G401 (cell line): ENCODE measurements at places on chromosomes 13 and 19.

DNA sequence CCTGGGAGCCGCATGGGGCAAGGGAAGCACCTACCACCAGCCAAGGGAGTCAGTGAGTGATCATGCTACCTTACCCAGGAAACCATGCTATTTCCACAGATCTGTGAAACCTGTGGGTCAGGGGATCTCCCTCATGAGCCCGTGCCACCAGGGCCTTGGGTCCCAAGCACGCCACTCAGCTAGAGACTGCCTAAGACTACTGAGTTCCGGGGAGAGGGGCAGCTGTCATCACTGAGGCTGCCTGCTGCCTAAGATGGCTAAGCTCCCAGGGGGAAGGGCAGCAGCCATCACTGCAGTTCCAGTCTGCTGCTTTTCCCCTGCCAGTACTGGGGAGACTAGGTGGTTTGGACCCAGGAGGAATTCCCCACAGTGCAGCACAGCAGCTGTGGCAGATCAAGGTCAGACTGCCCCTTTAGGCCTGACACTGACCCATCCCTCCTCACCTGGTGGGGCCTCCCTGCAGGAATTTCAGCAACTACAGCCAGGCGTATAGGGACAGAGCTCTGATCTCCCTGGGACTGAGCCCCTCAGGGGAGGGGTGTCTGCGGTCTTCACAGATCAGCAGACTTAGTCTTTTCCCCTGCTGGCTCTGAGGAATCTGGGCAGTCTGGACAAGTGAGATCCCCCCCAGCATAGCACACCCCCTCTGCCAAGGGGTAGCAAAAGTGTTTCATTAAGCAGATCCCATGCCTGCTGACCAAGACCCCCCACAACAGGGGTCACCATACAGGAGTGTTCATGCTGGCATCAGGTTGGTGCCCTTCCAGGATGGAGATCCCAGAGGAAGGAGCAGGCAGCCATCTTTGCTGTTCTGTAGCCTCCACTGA lies 26.9 kb downstream of the VSTM2B start:
- no peak for DNase-seq

DNA sequence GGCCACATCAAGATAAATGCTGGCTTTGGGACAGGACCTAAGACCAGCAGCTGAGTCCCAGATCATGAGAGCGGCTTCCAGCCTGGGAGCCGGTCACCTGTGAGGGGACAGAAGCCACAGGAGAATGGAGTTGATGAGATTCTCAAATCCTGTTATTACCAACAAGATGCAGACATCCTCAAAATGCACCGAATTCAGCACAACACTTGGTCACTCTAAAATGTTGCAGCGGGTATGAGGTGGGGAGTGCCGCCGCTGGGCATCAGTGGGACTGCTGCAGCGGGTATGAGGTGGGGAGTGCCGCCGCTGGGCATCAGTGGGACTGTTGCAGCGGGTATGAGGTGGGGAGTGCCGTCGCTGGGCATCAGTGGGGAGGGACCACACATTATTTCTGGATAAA lies 21.2 kb downstream of the RANBP3 start:
- no peak for DNase-seq

DNA sequence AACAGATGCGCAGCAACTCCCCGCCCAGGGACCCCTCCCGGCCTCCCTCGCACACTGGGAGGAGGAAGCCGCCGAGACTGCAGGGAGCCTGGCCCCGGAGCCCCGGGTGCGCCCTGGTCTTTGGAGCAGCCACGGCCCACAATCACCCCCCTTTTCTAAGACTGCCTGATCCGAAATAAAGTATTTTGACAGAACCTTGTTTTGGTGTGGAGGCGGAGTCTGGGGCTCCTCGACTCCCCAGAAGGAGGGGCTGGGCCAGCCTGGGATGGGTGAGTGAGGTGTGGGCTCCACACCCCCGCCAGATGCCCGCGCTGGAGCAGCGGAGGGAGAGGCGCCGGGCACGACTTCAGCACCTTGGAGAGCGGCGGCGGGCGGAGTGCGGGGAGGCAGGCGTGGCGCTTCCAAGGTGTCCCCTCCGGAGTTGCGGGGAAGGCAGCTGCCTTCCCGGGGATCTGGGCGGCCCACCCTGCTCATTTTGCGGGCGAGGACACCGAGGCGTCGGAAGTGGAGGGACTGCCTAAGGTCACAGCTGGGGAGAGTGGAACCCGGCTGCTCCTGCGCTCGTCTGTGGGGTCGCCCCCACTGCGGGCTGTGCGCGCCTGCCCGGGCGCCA lies 9.4 kb downstream of the SIRT6 start:
- DNase-seq = no peak

DNA sequence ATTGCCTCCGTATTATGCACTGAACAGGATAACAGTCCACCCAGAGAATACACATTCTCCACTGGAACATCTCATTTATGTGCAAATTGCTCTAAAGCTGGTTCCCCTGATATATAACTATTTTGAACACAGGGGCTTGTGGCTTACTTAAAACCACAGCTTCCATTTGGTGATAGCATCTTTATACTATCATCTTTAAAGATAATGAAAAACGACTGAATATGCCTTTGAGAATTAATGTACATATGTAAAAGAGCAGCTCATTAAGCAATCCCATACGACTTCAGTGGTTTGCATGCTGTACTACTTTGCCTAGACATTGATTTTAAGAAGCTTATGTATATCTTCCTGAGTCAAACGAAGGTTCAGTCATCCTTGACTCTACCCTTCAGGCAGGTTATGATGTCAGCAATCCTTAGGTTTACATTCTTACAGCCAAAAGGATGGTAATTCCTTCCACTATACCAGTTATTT lies 40.8 kb downstream of the BRD4 start:
- no peak for DNase-seq

GRCh38 chr19:53055117-53055516 lies 10.6 kb downstream of the ERVV-2 start:
- no peak for DNase-seq

DNA sequence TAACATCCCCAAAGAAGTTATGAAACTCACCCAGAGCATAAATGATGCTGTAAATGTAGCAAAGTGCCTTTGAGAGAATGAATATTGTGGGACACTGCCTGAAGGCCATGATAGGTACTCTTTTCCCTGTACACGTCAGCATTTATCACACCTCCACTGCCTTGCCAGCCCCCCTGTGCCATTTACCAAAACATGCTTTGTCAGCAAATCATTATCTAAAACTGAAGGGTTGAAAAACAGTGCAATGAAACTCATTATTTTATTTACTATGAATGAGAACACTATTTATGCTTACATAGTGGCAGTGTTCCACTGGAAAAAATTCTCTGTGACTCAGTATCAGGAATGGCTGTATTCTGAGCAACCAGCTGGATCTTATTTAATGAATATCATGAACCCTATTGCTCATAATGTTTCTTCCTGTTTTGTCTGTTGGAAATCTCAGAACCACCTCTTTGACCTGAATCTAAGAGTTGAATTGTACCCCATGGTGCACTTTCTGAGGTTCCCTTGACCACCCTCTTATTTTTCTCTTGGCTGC lies 564.1 kb downstream of the DCT start:
- DNase-seq = no peak

- DNase-seq = peak; percentile 97
Measured at GRCh38 chr19:40221858-40222619, 3.9 kb upstream of the TTC9B start.

GRCh38 chr19:39506944-39507714 lies 7.8 kb upstream of the SELENOV start:
- DNase-seq = peak; percentile 46

- no peak for DNase-seq
Measured at GRCh38 chr19:8721334-8721733, at the start of gene OR2Z1. TSS of gene OR2Z1 (plus strand) at chr19:8721634. CDS start at chr19:8731029, 9,395 bp downstream.

DNA sequence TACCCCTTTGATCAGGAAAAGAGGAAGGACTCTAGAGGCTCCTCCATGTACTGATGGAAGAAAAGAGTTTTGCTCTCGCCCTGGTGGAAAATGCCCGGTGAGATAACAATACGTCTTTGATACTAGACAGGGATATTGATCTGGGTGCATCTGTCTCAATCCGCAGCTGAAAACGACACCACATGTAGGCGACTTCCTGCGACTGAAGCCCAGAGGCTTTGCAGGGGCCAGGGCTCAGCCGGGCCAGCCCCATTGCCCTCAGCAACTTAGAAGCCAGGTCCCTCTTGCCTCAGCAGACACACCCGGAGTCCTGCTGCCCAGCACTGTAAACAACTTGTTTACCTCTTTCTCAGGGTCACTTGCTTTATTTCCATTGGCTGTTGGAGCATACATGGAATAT lies 409.4 kb downstream of the IRS2 start:
- DNase-seq = no peak

GRCh38 chr19:13505761-13506470 lies 363 bp downstream of the CACNA1A start:
- peak; percentile 36 for DNase-seq

GRCh38 chr19:46622118-46622446 lies 2.8 kb downstream of the PTGIR start:
- no peak for DNase-seq

DNA sequence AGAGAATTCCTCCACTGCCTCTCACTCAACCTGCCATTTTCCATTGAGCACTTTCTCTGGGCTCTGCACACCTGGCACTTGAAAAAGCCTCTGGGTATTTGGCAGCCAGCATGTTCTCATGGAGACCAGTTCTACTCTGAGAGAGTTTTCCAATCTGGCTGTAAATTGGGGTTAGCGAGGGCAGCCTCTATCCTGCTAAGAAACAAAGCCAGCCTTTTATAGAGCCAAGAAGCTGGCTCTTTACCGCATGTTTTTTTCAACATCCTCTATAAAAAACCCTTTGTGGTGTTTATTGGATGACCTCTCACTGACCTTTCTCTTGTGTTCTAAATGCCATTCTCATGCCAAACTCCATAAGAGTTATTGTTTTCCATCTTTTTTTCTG lies 52.6 kb upstream of the RCBTB2 start:
- DNase-seq = peak; percentile 59

DNA sequence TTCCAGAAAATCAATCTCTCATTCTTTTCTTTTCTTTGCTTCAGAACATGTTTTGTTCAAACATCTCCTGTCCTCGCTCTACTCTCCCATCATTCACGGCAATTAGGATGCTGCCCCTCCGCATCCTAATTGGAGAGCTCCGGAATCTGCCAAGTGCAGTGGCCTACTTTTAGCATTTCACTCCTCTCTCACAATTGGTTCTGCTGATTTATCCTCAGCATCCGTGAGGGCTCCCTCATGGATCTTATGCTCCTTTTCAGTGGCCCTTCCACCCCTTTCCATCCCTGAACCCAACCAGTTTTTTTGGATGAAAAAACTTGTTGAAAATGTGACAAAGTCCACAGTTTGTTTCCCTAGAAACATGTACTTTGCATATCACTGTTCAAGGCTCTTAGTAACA lies 22.4 kb downstream of the AMER2 start:
- DNase-seq = peak; percentile 44

GRCh38 chr19:55216461-55217198 lies 7.3 kb upstream of the PTPRH start:
- peak; percentile 97 for DNase-seq

DNA sequence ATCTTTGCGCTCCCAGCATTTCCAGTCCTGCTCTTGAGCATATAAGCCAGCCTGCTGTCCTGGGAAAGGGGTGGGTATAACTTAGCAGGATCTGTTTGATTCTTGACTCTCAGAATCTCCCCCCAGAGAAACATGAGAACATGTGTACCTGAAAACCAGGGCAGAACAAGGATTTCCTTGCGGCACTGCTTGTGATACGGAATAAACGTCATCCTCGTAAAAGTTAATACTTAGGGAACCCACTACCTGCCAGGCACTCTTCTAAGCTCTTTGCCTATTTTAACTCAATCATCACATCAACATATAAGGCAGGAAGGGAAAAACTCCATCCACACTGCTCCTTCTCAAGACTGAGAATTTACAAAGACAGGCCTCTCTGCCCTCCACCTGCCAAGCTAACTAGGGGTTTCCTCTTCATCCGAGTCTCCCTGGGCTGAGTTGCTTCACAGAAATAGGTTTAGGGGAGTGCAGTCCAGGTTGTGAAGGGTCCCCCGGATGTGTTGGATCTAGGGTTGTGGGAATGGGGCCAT lies 1.1 kb downstream of the ZNF653 start:
- DNase-seq = no peak

DNA sequence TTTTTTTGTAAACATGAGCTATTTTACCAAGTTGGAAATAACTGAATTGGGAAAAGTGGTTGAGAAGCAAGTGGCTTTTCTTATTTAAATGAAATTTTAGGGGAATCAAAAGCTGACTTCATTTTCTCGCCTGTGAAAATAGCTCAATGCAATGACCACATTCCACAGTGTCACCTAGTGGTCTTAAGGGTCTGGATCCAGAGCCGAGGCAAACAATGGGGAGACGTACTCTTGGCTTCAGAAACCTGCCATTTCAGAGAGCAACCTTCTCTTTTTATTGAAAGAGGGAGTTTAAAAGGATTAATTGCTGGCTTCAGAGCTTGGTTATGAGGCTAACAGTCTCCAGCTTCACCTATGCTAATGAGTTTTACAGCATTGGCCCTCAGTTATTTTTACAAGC lies 39.7 kb upstream of the RXFP2 start:
- no peak for DNase-seq

DNA sequence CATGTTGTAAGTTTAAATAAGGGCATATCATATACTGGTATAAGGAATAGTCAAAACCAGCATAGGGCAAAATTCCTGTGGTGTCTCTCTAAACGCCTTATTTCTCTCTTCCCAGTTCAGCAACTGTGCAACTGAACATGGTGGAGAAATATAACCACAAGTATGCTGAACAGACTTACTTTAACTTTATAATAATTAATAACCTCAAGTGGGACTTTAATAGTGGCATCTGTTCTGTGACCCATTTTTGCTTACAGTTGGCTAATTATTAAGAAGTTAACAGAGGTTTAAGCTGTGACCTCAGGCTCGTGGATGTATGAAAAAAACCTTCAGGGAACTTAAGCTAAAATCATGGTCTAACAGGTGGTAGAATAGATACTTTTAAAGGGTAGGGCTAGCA lies 54.3 kb downstream of the MICU2 start:
- DNase-seq = no peak

DNA sequence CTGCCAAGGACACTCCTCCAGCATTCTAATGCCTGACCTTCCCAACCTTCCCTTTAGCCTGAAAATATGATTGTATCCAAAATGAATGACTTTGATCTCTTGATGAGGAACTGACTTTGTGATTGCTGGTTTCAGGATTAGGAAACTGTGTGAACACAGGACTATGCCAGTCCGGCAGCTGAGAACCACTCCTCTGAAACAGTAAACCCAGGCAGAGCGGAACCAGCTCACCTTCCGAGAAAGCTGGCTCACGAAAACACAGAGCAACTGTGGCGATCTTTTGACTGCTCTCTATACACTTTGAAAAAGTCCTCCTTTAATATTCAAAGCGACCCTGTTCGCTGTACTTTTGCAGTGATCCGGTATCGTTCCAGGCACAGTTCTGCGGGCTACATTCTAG lies 258.8 kb upstream of the IRS2 start:
- DNase-seq = no peak

DNA sequence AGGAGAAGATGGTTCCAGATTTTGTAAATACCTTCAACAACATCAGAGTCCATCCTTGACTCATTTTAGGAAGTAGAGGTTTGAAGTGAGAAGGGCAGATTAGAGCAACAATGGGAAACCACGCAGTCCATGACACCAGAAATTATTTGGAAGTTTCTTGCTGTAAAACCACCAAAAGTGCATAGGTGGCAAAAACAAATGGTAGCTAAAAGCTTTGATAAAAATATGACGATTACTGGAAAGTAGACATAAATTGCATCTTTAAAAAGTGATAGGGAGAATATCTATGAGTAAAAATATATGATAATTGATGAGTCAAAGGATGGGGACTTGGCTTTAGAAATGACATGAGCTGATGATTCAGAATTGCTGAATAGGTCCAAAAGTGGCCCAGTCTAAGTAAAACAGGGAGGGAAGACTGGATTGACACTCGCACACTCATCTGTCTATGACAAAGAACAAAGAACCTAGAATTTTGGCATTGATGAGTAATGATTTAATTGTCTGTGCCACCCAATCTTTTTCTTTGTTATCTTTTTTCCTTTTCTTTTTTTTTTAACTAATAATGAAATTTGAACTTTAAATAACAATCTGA lies 472.2 kb downstream of the MYO16 start:
- DNase-seq = no peak
